Colonic mucosa (tissue), 4 donors: ENCODE measurements at places on chromosomes 7 and 10. TPM values are rescaled to one million over a fixed set of nuclear protein-coding genes. Genes with fewer than 3 reads are reported as not detected.

DNA sequence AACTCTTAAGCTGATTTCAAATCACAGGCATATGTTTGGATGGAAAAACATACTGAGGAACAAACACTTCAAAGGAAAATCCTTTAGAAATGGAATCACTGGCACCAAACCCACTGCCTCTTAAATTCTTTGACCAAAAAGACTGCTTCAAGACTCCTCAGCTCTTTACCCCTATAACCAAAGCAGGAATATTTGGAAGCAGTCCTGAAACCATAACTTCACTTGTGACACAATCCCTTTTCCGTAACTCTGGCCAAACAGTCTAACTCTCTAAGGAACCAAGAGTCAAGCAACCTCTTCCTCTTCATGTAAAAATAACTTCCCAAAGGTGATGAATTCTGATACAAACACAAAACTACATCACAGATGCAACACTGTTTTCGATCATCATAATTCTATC lies 104.3 kb downstream of the MTERF1 start:
- H3K4me3 ChIP-seq, result no peak overlapping the region
- H3K27me3 ChIP-seq, result no peaks in the 10 kb centered on the region
- no peaks in the 10 kb centered on the region for H3K36me3 ChIP-seq
- DNase-seq, result no peak

Gene HHEX
- 2.1 TPM for total RNA-seq

GRCh38 chr7:142767451-142767850 lies 3.3 kb upstream of the PRSS2 start:
- H3K27me3 ChIP-seq, result no peaks in the 10 kb centered on the region
- H3K4me3 ChIP-seq, result no peak overlapping the region
- H3K27ac ChIP-seq, result no peak overlapping the region
- no peaks in the 10 kb centered on the region for H3K4me1 ChIP-seq
- no peak for DNase-seq

- no peak overlapping the region for H3K27ac ChIP-seq
- H3K4me1 ChIP-seq, result no peaks in the 10 kb centered on the region
- no peaks in the 10 kb centered on the region for H3K27me3 ChIP-seq
- no peaks in the 10 kb centered on the region for H3K36me3 ChIP-seq
- no peak overlapping the region for H3K4me3 ChIP-seq
- no peak for DNase-seq
Measured at GRCh38 chr7:80047032-80047431, 87.6 kb upstream of the GNAI1 start.

DNA sequence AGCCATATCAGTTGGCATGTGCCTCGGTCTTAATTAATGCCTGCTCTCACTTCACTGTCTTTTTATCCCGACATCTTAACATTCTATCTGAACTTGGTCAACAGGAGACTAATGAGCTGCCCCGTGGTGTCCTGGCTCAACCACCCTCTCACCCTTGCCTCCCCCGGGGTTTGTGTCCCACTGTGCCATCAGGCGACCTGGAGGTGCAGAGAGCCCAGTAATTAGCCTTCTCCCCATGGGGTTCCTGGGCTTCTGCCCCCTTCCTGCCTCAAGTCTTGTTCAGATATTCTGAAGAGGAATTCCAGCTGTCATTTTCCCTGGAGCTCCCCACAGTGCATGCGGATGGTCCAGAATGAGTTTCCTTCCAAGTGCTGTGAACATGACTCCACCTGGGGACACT lies 10.1 kb upstream of the JAKMIP3 start:
- H3K4me1 ChIP-seq, result no peaks in the 10 kb centered on the region
- H3K36me3 ChIP-seq, result no peaks in the 10 kb centered on the region
- no peak for DNase-seq
- no peak overlapping the region for H3K4me3 ChIP-seq
- no peaks in the 10 kb centered on the region for H3K27me3 ChIP-seq

Gene HDAC9
- 8.7 TPM for total RNA-seq

- no peaks in the 10 kb centered on the region for H3K36me3 ChIP-seq
- H3K4me3 ChIP-seq, result no peak overlapping the region
- no peaks in the 10 kb centered on the region for H3K27me3 ChIP-seq
- no peak for DNase-seq
- H3K27ac ChIP-seq, result no peak overlapping the region
Measured at GRCh38 chr7:130218806-130219620, 11.4 kb downstream of the SSMEM1 start.

DNA sequence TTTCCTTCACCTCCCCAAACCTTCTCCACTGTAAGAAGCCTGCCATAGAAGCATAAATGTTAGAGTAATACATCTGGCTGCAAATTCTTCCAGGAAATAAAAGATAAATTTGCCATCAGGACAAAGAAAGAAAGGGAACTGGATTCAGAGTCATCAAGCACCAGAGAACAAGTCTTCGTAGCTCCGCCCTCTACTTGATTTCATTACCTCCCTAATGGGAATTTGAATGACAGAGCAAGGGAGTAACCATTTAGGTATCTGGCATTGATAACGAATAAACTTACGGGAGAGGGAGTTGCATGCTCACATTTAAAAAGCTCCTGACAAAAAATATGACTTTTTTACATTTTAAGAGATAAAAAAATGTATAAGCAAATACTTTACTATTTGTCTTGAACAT lies 263.4 kb downstream of the NEBL start:
- no peaks in the 10 kb centered on the region for H3K27me3 ChIP-seq
- no peak overlapping the region for H3K27ac ChIP-seq
- no peak overlapping the region for H3K4me3 ChIP-seq
- no peak for DNase-seq
- no peaks in the 10 kb centered on the region for H3K36me3 ChIP-seq

Gene HEPACAM2
- 45.9 TPM for total RNA-seq

Gene KAZALD1
- total RNA-seq, result 32.4 TPM

Gene NRCAM
- total RNA-seq, result 1.1 TPM

DNA sequence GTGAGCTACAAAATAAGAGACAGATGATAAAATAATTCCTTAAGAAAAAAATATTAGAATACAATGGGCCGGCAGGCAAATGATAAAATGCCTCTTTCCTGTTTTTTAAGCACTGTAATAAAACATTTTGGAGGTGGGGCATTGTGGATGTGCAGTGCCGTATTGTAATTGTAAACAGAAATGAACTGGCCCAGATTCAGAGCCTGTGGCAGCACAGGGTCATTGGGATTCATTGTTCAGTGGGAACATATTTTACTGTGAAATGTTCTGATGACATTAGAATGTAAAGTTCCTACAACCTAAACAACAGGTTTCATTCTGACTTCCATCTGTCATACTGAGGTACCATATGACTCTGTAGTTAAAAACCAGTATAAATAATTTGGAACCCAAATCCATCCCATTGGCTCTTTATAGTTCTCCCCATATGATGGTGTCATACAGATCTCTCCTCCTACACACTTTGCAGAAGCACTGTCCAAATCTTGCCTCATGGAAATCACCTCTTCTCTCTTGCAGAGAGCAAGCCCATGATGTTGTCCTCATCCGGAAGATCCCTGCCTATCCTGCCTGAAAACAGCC lies 264.6 kb downstream of the WDR37 start:
- no peak for DNase-seq
- H3K36me3 ChIP-seq, result no peaks in the 10 kb centered on the region
- no peaks in the 10 kb centered on the region for H3K27me3 ChIP-seq
- H3K4me3 ChIP-seq, result no peak overlapping the region
- H3K27ac ChIP-seq, result no peak overlapping the region

DNA sequence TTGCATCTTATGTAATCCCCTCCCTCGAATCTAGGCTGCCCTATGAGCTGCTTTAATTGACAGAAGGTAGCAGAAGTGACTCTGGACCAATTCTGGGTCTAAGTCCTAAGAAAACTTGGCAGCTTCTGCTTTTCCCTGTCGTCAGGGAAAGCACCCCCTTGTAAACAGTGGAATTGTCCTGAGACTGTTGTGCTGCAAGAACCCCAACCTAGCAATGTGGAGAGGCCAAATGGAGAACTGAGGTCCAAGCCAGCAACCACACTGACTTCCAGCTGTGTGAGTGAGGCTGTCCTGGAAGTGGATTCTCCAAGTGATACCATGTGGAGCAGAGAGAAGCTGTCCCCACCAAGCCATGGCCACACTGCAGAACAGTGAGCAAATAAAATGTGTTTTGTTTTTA lies 75.5 kb downstream of the ARHGAP22 start:
- peaks cover 2% of the 10 kb centered on the region for H3K27me3 ChIP-seq
- H3K27ac ChIP-seq, result no peak overlapping the region
- no peaks in the 10 kb centered on the region for H3K4me1 ChIP-seq
- H3K4me3 ChIP-seq, result no peak overlapping the region
- no peak for DNase-seq

Gene SLC39A12
- 0.15 TPM for total RNA-seq

DNA sequence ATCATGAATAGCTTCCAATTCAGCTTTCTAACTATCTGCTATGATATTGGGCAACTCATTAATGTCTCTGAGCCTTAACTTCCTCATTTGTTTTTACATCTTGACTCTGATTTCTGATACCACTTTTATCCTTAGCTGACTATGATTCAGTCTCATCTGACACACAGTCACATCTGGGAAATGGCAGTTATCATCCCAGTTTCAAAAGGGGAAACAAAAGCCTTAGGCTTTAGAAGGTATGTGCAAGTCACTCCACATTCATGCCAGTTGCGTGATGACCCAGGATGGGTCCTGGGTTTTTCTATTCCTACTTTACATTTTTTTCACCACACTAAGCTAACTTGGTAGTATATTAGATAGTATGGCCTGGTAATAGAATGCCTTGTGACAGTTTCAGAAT lies 12.7 kb downstream of the SCIN start:
- H3K4me3 ChIP-seq, result no peak overlapping the region
- H3K4me1 ChIP-seq, result no peaks in the 10 kb centered on the region
- H3K27ac ChIP-seq, result no peak overlapping the region
- no peaks in the 10 kb centered on the region for H3K36me3 ChIP-seq

- peak overlapping the region; percentile 41 for H3K27ac ChIP-seq
- no peaks in the 10 kb centered on the region for H3K27me3 ChIP-seq
- H3K4me3 ChIP-seq, result no peak overlapping the region
- H3K36me3 ChIP-seq, result no peaks in the 10 kb centered on the region
Measured at GRCh38 chr10:87677595-87677994, 17.9 kb downstream of the PAPSS2 start.

GRCh38 chr10:116126239-116126638 lies 146.8 kb downstream of the GFRA1 start:
- no peak for DNase-seq
- H3K4me1 ChIP-seq, result no peaks in the 10 kb centered on the region
- H3K36me3 ChIP-seq, result no peaks in the 10 kb centered on the region
- H3K4me3 ChIP-seq, result no peak overlapping the region
- H3K27ac ChIP-seq, result no peak overlapping the region

GRCh38 chr10:16919121-16919982 lies 102.1 kb upstream of the RSU1 start:
- H3K27ac ChIP-seq, result no peak overlapping the region
- H3K36me3 ChIP-seq, result no peaks in the 10 kb centered on the region
- no peak overlapping the region for H3K4me3 ChIP-seq
- H3K27me3 ChIP-seq, result no peaks in the 10 kb centered on the region
- H3K4me1 ChIP-seq, result no peaks in the 10 kb centered on the region

- H3K4me1 ChIP-seq, result no peaks in the 10 kb centered on the region
- H3K4me3 ChIP-seq, result no peak overlapping the region
- no peaks in the 10 kb centered on the region for H3K36me3 ChIP-seq
- H3K27ac ChIP-seq, result no peak overlapping the region
- no peaks in the 10 kb centered on the region for H3K27me3 ChIP-seq
- DNase-seq, result no peak
Measured at GRCh38 chr10:124987788-124988187, 45.9 kb downstream of the ZRANB1 start.

GRCh38 chr7:112071856-112072255 lies 134.3 kb downstream of the DOCK4 start:
- H3K4me1 ChIP-seq, result no peaks in the 10 kb centered on the region
- H3K4me3 ChIP-seq, result no peak overlapping the region
- H3K36me3 ChIP-seq, result no peaks in the 10 kb centered on the region
- no peak for DNase-seq

GRCh38 chr7:151488096-151488495 lies 31.6 kb downstream of the RHEB start:
- no peak for DNase-seq
- no peaks in the 10 kb centered on the region for H3K27me3 ChIP-seq
- no peak overlapping the region for H3K4me3 ChIP-seq
- no peaks in the 10 kb centered on the region for H3K36me3 ChIP-seq
- H3K27ac ChIP-seq, result no peak overlapping the region

GRCh38 chr7:16130111-16131110 lies 290.9 kb downstream of the CRPPA start:
- no peak for DNase-seq
- no peaks in the 10 kb centered on the region for H3K4me1 ChIP-seq
- no peak overlapping the region for H3K27ac ChIP-seq
- no peak overlapping the region for H3K4me3 ChIP-seq
- no peaks in the 10 kb centered on the region for H3K27me3 ChIP-seq

DNA sequence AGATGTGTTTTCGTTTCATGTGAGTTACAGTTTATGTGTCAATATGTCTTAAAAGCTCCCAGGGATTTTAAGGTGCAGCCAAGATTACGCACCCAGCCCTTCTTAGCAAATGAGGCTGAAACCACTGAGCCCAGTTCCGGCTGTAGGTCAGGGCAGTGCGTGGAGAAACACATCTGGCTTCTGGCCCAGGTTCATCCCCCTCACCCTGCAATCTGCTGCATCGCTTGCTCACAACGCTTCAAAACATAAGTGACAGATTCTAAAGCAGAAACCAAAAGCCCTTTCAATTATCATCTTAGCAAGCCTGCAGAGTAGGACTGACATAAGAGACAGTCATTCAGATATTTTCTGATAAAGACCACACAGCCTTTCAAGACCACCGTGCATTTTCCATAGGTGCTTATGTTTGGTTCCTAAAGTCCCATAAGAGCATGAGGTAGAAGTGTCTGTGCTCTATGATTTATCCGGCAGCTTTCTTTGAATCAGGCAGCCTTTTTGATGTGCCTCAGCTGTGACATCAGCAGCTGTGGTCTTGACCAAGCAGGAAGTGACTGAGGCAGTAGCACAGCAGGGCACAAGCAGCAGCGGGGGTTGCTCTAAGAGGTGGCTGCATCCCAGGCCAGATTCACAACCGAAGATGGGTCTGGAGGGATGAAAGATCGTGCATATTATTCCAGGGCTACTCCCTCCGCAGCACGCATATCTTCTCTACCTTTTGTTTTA lies 72.1 kb upstream of the LYZL2 start:
- H3K27ac ChIP-seq, result peak overlapping the region; percentile 40
- no peaks in the 10 kb centered on the region for H3K4me1 ChIP-seq
- H3K4me3 ChIP-seq, result no peak overlapping the region
- no peaks in the 10 kb centered on the region for H3K27me3 ChIP-seq
- no peaks in the 10 kb centered on the region for H3K36me3 ChIP-seq

DNA sequence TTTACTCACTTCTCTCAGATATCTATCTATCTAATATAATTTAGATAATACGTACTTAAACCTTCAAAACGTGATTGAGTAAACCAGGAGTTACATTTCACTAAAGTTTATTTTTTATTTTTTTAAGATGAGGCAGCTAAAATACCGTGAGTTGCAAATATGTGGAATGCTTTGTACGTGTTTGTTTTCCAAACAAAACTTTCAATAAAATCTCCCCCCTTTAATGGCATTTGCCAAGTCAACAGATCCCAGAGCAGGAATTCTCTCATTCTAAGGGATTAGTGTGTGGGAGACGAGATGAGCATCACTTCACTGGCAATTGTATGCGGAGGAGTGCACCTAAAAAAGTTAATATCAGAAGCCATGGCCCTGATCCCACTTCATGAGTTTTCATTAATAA lies 53.7 kb upstream of the MAGI2 start:
- no peak overlapping the region for H3K4me3 ChIP-seq
- no peaks in the 10 kb centered on the region for H3K27me3 ChIP-seq
- DNase-seq, result no peak
- no peaks in the 10 kb centered on the region for H3K36me3 ChIP-seq
- no peaks in the 10 kb centered on the region for H3K4me1 ChIP-seq

GRCh38 chr10:124962421-124962820 lies 20.5 kb downstream of the ZRANB1 start:
- H3K27ac ChIP-seq, result no peak overlapping the region
- H3K4me1 ChIP-seq, result no peaks in the 10 kb centered on the region
- H3K36me3 ChIP-seq, result peaks cover 7% of the 10 kb centered on the region
- no peak overlapping the region for H3K4me3 ChIP-seq
- no peak for DNase-seq
